ENCODE measurements at places on chromosomes 13 and 19.
A peak's percentile ranks its signal among the peaks of the same experiment; 100 is the strongest.

DNA sequence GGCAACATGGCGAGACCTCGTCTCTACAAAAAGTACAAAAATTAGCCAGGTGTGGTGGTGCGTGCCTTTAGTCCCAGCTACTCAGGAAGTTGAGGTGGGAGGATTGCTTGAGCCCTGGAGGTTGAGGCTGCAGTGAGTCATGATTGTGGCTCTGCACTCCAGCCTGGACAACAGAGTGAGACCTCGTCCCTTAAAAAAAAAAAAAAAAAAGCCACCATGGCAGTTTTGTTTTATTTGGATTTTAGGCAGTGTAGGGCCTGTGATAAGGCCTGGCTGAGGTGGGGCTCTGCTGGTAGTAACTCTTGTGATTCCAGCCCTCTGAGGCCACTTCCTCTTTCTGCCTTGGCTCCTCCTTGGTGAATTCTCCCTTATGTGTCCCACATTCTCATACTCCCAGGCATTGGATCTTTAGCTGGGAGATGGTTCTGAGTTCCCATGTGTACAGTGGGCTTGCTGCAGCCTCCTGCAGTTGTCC lies 39.2 kb downstream of the GATAD2A start:
- peak; percentile 75 for DNase-seq

- no peak for DNase-seq
Measured at GRCh38 chr13:45249662-45250061, 48.8 kb upstream of the KCTD4 start.

DNA sequence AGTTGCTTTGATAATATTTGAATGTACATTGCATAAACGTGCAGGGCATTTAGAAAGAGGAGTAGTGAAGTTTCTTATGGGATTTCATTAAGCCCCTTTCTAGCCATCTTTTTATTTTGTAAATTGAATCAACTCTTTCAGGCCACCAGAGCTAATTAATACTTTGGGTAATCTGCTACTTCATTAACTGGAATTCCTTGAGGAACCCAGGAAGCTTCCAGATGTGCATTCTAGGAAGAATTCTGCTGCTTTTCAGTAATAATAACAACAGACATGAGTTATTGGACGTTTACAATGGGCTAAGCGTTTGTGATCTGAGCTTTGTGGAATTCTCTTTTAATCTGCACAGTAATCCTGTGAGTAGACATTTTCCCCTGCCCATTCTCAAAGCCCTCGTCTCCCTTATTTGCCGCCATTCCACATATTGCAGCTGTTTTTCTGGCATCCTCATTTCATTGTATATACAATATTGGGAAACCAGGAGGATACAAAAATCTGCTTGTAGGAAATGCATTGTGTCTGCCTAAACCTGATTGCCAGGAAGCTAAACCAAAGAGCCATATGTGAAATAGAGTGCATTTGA lies 103.9 kb downstream of the HS6ST3 start:
- DNase-seq: no peak

DNA sequence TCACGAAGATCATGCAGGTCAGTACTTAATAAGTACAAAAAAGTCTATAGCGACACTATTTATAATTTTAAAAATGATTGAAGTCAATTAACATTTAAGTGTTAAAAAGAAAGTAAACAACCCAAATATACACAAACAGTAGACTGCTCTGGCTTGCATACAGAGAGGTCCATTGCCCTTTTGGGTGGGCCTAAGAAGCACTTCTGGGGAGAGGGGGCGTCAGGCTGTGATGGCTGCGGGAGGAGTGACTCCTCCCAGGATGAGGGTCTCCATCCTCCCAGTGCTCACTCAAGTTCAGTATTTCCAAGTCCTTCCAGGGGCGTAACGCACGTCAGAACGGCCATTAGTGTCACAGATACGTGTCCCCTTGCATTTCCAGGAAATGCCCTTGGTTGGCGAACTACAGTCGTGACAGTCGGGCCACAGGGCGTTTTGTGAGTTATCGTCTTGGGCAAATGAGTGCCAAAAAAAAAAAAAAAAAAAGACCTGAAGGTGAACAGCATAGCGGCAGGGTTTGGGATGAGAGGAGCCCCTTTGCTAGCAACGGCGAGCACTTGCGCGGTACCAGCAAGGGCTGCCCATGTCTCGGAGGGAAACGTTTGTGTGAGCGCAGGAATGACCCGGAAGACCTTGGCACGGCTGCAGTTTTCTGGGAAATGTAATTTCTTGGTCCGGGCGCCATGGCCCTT lies at the start of gene SCGB2B2:
TSS of gene SCGB2B2 (minus strand) at position 463 of the 689 bp plus-strand sequence. CDS start 82,596 bp downstream, outside the sequence.
- peak; percentile 78 for DNase-seq

GRCh38 chr19:45773384-45773783 lies 4.3 kb upstream of the SIX5 start:
- no peak for DNase-seq

DNA sequence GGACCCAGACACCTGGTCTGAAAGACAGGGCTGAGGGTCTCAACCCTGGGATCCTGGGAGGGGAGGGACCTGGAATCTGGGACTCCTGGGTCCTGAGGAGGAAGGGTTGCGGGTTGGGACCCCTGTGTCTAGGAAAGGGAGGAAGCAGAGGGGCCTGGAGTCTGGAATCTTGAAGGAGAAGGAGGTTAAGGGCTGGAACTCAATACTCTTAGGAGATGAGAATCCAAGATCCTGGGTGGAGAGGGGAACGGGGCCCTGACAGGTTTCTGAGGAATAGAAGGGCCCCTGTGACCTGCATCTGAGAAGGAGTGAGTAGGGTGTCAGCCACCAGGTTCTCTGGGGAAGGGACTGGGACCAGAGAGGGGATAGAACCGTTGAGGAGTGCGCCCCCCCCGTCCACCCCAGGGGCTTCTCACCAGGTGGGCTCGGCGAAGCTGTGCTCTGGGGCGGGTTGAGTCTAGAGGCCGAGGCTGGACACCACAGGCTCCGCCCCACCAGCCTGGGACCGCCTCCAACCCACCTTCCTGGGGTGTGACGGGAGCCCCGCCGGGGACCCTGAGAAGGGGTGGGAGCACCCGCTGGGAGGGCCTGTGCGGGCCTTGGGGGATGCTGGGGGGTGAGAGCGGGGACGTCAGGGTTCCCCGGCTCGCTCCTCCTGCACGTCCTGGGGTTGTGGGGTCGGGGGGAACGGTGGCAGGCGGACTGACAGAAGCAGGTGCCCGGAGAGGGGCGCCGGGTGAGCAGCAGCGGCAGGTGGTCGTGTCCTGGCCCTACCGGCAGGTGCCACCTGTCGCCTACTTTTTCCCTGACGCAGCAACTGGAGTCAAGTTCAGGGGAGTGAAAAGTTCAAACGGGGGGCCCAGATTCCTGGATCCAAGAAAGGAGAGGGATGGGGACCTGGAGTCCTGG lies at the start of gene MAMSTR:
TSS of gene MAMSTR (minus strand) at position 463 of the 909 bp plus-strand sequence. CDS start 694 bp downstream, outside the sequence.
- no peak for DNase-seq

DNA sequence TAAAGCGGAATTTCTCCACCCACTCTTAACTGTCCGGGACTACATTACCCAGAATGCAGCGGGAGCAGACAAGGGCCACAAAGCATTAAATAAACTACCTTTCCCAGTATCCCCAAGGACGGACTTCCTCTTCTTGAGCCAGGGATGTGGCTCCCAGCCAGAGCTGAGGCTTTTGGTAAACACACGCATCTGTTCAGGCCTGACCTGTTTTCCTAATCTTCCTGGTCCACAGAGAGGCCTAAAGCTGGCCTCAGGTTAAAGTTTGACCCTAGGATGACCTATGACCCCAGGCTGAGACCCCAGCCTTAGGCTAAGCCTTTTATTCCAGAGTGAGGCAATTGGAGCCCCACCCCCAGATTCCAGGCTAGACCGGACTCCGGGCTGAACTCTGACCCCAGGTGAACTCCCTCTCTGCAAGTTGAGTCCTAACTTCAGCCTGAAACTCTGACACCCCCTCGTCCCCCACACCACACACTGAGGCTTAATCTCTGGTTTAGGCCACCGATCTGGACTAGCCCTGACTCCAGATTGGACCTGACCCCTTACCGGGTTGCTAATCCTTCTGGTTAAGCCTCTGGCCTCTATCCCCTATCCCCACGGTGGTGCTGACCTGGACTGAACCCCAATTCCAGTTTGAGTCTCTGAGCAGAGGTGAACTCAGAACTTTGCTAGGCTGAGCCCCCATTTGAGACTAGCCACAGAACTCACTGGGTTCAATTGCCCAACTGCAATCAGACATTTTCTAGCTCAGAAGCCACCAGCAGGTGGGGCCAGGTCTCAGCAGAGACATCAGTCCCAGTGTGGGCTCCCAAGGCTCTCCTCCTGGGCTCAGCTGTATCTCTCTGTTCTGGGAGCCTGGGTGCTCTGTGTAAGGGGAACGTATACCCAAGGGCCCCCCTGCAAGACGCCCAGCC lies 750 bp upstream of the GPR108 start:
- DNase-seq: peak; percentile 87

DNA sequence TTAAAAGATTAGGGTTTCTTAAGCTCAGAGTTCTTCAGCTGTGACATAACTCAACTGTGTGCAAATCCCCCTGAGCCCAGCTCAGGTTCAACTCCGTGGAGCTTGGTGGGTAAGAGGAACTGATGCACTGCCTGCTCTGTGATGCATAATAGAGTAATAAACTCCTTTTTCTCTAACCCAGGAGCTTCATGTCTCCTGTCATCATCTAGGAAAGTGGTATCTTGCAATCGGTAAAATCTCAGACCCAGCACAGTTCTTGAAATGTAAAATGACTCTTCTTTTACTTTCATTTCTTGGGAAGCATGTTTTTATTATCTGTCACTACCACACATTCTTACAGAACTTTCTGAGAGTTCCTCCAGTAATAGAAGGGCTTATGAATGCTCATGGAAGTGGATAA lies 123.8 kb upstream of the PCDH9 start:
- DNase-seq: no peak

GRCh38 chr19:29384656-29385055 lies 141.1 kb upstream of the VSTM2B start:
- no peak for DNase-seq

- no peak for DNase-seq
Measured at GRCh38 chr13:39786091-39786490, 130.6 kb downstream of the COG6 start.

DNA sequence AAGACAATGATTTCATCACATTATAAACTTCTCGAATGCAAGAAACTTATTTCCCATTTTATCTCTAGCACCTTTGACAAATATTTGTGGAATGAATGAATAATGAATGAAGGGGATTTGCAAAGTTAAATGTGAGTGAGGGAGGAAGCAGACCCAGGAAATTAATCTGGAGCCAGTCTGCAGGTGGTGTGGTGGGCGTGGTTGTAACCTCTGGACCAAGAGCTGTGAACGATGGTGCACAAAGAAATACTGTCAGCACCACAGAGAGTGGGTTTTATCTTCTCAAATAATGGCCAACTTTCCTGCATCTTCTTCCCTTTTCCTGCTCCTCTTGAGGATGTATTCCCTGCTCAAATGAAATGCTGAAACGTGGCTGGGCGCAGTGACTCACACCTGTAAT lies 11.0 kb upstream of the ZNF792 start:
- DNase-seq: no peak

- no peak for DNase-seq
Measured at GRCh38 chr13:78036841-78037240, 118.2 kb upstream of the EDNRB start.

- DNase-seq: no peak
Measured at GRCh38 chr13:91493442-91493841, 95.0 kb downstream of the GPC5 start.

DNA sequence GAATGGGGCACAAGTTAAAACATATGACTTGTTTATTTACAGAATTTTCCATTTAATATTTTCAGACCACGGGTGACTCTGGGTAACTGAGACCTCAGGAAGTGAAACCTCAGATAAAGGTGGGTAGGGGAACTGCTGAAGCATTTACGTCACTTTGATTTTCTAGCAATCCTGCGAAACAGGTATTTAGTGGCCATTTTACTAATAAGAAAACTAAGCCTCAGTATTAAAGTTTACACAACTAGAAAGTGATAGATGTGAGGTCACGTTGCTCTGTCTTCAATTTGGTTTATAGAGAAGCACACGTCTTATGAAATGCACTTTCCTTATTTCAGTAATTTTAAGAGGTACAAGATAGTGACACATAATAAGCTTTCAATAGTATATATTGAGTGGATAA lies 402.8 kb downstream of the FGF9 start:
- DNase-seq: no peak

DNA sequence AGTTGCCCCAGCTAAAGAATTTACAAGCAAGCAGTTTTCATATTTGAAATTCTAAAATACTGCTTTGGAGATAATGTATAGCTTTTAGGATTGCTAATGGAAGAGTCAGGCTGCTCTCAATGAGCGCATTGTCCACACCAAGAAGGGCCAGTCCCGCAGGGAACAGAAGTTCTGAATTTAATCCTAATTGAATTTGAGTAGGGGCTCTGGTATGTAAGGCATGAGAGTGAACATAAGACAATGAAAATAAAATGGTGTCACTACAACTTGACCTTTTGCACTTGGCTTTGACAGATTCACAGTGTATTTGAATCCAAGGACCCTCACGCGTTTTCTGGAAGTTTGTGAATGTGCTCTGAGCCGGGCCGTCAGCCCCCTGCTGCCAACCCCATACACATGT lies 32.6 kb downstream of the RAB20 start:
- DNase-seq: no peak

GRCh38 chr13:30192320-30193093 lies 114.8 kb downstream of the KATNAL1 start:
- DNase-seq: no peak

GRCh38 chr19:12580180-12580694 lies 29.0 kb upstream of the ZNF564 start:
- DNase-seq: no peak

DNA sequence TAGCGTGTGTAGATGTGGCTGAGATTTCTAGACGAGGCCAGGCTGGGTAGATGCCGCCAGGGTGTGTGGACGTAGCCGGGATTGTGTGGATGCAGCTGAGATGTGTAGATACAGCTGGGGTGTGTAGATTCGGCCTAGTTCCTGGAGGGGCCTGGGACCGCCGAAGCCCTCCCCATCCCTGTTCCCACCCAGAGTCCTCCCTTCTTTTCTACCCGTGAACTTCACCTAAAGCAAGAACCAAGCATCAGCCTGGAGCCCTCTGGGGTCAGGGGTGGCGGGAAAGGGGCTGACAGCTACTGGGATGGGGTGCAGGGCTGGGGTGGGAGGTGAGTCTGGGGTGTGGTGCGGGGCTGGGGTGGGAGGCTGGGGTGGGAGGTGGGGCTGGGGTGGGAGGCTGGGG lies 768 bp downstream of the TMPRSS9 start:
- DNase-seq: no peak

DNA sequence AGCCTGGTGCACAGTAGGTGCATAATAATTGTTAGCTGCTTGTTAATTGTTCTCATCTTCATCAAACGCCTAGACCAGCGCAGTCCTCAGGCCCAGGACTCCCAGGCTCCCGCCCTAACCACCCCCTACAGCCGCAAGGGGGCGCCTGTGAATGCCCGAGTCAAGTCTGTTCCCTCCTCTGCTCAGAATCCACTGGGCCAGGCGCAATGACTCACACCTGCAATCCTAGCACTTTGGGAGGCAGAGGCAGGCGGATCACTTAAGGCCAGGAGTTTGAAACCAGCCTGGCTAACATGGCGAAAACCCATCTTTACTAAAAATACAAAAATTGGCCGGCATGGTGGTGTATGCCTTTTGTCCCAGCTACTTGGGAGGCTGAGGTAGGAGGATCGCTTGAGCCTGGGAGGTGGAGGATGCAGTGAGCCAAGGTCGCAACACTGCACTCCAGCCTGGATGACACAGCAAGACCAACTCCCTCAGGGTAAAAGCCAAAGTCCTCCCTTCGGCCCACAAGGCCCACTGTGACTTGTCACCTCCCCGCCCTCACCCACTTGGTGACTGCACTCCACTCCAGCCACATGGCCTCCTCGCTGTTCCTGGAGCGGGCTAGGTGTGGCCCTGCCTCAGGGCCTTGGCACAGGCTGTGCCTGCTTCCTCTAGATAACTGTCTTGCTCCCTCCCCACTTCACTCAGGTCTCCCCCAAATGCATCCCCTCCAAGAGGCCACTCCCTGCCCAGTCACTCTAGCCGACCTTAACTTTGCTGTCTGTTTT lies 9.1 kb downstream of the ZNF653 start:
- peak; percentile 79 for DNase-seq

GRCh38 chr19:19026299-19026971 lies 6.9 kb downstream of the SUGP2 start:
- peak; percentile 30 for DNase-seq

All from NB4 (cell line).